Myocyte (in vitro differentiated cells): ENCODE measurements at places on chromosomes 2 and 18.

GRCh38 chr2:61042807-61043206 lies 22.9 kb upstream of the SANBR start:
- peak; percentile 3 for DNase-seq

- DNase-seq = peak; percentile 78
Observed at GRCh38 chr2:29323961-29324360, 208.7 kb downstream of the CLIP4 start.

- DNase-seq = no peak
Observed at GRCh38 chr2:160891353-160891740, 268.9 kb upstream of the TANK start.

DNA sequence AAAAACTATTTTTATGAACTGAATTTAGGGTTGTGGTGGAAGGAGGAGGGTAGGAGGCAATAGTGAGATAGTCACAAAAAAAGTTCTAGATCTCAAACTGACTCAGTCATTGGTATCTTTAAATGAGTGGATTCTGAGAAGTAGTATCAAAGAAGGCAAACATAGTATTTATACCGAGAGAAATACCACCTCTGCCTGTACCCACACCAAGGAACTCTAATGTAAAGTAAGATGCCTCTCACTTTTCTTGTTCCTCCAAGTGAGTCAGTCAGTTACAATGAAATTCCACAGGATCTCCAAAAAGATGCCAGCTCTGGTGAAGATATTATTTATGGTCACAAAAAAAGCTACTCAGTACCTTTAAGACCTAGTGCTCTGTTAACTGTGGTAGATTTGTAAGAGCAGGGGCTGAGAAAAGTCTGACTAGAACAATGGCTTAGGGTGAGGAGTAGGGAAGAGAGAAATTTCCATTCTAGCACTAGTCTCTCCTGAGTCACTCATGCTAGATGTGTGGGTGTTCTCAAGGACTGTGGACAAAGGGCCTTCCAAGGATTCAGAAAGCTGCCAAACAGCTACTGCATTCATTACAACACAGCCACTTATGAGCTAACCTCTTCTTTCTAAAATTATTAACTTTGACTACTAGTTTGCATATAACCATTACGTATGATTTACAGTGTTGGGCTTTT lies 36.3 kb downstream of the YWHAQ start:
- peak; percentile 71 for DNase-seq

DNA sequence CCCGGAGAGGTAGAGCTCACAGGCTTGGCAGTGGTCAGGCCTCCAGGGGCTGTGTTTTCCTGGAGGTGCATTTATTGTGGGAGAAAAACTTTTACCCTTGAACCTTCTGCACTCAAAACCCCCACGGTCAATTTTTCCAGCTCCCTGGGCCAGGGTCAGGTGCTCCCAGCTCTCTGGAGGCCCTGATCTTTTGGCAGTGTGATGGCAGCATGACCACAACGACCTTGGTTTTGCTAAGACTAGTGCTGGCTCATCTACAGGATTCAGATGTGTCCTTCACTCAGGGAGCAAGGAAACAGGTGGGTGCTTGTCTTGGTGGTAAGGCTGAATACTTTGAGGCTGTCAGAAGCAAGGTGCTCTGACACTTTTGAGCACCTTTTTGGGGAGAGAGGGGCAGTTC lies 92.3 kb downstream of the CCDC93 start:
- peak; percentile 26 for DNase-seq

- DNase-seq = no peak
Observed at GRCh38 chr2:164328310-164328709, 293.0 kb downstream of the GRB14 start.

DNA sequence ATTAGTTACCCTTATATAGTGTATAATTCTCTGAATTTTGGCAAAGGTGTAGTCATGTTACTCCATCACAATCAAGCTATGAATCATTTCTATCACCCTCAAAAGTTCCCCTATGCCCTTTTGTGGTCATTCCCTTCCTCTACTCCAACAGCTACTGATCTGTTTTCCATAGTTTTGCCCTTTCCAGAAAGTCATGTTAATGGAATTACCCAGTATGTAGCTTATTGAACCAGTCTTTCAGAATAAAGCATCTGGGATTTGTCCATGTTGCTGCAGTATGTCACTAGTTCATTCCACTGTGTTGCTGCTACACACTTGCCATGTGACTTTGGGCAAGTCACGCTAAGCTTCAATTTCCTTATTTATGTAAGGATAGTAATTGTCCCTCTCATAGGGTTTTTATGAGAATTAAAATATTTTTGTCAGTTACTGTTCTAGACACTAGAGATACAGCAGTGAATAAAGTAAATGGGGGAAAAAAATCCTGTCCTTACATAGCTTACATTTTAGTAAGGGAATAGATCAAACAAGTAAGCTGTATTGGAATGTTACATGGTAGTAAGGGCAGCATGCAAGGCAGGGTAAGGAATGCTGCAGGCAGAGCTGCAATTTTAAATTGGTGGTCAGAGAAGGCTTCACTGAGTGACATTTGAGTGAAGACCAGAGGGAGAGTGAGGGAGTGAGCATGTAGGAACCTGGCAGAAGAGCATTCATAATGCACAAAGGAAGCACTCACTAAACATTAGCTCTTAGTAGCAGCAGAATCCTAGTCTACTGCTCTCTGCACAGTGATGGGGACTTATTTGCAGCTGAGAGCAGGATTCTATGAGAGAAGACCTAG lies 80.3 kb upstream of the TSPYL6 start:
- DNase-seq = peak; percentile 45

DNA sequence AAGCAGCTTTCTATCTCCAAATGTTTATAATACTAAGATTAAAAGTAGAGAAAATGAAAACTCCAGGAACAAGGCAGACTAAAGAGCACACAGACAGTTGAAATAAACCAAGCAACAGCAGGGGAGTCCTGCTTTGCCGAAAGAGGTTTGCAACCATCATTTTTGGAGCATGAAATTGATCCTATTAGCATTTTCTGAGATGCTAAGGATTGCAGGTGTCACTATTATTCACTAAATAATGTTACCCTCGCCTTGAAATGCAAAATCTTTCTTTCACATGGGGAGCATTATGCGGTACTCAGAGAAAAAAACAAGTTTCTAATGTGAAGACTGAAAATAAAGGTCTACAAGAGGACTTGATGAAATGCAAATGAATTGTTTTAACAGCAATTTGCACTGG lies 81.7 kb upstream of the DNAJC10 start:
- DNase-seq = no peak

GRCh38 chr2:104158191-104158590 lies 695.7 kb upstream of the POU3F3 start:
- no peak for DNase-seq

DNA sequence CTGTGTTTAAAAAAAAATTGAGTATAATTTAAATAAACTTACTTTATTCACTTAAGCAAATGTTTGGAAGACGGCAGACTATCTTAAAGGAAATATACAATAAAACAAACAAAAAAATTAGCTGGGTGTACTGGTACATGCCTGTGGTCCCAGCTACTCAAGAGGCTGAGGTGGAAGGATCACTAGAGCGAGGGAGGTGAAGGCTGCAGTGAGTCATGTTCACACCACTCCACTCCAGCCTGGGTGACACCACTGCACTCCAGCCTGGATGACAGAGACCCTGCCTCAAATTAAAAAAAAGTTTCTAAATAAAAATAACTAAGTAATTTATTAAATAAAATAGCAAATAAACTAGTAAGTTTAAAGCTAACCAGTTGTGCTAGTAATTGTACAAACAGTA lies 7.5 kb downstream of the PUM2 start:
- DNase-seq = no peak

- peak; percentile 83 for DNase-seq
Observed at GRCh38 chr2:43519643-43520221, 76.1 kb downstream of the THADA start.

GRCh38 chr2:151918308-151918707 lies 90.1 kb upstream of the ARL5A start:
- DNase-seq = no peak

DNA sequence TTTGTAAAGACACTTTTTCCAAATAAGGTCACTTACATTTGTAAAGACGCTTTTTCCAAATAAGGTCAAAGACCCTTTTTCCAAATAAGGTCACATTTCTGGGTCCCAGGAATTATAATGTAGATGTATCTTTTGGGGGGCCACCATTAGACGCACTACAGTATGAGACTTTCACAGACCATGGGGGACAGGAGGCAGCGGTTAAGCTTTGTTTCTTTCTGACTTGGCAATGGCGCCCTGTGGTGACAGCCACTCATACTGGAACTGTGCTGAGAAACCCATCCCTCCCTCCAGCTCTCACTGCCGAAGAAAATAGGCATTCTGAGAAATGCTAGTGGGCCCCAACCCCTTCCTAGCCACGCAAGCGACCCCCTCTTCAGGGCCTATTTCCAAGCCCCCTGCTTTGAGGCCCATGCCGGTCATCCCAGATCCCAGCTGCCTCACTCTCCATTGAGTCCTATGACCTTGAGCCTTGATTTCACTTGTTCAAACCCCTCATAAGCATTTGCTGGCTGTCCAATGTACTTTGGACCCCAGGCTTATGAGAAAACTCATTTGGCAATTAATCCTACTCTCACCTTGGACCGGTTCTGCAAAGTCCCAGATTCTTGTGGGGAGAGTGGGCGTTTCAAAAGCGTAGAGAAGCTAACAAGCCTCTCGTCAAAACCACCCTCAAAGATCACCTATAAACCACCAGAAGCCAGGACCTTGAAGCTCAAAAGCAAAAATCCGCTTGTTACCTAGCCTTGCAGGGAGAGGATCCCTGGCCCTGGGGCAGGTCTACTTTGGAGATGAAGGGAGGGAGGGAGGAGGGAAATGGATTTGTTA lies 11.3 kb upstream of the SPATA3 start:
- DNase-seq = no peak

DNA sequence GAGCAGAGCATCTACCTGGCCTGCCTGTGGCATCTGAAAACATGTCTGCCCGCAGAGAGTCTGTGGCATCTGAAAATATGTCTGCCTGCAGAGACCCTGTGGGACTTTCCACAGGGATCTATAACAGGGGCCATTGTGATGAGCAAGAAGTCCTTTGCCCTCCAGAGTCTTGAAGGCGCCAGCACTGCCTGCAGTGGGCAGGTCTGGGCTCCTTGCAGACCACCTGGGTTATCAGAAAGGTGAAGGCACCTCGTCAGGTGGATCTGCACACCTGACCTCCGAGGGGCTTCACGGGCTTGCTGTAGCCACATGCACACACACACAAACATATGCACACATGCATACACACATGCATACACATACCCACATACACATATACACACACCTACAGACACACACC lies 189.5 kb upstream of the HDAC4 start:
- no peak for DNase-seq

- DNase-seq = no peak
Observed at GRCh38 chr2:77807531-77808215, 285.5 kb upstream of the LRRTM4 start.

DNA sequence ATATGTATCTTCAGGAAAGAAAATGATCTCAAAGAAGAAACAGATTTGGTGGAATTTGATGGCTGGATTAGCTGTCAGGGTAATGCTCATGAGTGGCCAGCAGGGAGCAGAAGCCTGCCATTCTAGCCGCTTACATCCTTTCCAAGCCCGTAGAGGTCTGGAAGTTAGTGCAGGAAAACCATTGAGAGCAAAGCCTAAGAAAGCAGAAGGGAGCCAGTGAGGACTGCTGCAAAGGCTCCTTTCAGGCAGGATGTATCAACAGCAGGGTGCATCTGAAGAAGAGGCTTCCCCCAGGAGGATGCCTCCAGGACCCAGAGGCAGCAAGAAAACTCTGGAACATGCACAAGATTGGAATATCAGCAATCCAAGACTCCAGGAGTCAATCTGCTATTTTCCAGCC lies 22.9 kb upstream of the LBH start:
- DNase-seq = peak; percentile 75

DNA sequence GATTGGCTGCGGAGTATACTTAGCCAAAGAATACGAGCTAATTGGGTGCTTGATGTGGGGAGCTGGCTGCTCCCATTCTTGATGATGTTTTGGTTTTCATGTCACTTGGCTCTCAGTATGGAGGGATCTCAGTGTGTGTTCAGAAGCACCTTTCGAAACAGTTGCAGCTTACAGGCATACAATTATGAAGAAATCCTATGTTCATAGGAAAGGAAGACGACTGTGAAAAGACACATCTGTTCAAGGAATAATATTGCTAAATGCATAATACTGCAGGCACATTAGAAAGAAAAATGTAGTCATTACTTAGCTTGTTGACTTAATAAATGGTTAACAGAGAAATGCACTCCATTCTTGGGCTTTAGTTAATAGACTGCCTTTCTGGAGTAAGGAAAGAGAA lies 4.1 kb downstream of the LRRC30 start:
- DNase-seq = no peak

- DNase-seq = no peak
Observed at GRCh38 chr2:130373808-130374365, 18.0 kb downstream of the PTPN18 start.

GRCh38 chr2:172572981-172573380 lies 17.1 kb downstream of the PDK1 start:
- DNase-seq = no peak

DNA sequence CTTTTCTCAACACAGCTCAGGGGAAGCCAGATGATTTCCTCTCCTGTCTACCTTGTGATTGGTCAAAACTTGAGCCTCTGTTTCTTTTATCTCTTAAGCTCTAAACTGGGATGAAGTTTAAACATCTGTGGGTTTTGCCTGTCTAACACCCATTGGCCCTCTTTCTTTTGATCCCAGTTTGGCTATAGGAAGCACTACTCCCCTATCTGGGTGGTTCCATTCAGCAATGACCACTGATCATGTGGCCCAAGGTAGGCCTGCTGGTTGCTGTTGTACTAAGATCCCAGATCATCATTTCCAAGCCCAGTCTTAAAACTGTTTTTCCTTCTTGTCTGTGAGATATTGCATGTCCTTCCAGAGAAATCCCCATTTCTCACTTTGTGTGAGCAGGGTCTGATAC lies 51.6 kb upstream of the STPG4 start:
- no peak for DNase-seq

GRCh38 chr2:216882876-216883275 lies 23.0 kb upstream of the TNP1 start:
- no peak for DNase-seq

- DNase-seq = no peak
Observed at GRCh38 chr2:64985447-64985846, 3.8 kb upstream of the SLC1A4 start.

GRCh38 chr2:168663993-168664392 lies 138.4 kb upstream of the NOSTRIN start:
- peak; percentile 65 for DNase-seq
